Activated T-helper 9 cell treated with anti-CD3 and anti-CD28 coated beads, Interleukin-2, amount 50 U/mL, for 16 hours (primary cell): ENCODE measurements at places on chromosomes 3 and 15.

DNA sequence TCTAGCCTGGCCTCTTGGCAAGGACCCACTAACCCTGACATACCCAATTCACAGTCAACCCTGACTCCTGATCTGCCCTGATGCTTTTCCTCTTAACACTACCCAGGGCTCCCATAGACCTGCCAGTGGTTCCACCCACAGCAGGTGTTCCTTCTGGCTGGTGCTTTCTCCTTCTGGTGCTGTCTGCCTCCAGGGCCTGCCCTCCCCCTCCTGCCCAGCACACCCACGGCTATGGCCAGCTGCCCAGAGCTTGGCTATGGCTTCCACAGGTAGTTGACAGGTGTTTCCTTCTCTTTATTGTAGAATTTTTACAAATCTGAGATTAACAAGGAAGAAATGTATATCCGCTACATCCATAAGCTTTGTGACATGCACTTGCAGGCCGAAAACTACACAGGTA, 46.5 kb upstream of the MANF start:
- no peak for DNase-seq

- no peak for DNase-seq
Measured at GRCh38 chr15:51752888-51753287, 1.5 kb downstream of the TMOD2 start.

DNA sequence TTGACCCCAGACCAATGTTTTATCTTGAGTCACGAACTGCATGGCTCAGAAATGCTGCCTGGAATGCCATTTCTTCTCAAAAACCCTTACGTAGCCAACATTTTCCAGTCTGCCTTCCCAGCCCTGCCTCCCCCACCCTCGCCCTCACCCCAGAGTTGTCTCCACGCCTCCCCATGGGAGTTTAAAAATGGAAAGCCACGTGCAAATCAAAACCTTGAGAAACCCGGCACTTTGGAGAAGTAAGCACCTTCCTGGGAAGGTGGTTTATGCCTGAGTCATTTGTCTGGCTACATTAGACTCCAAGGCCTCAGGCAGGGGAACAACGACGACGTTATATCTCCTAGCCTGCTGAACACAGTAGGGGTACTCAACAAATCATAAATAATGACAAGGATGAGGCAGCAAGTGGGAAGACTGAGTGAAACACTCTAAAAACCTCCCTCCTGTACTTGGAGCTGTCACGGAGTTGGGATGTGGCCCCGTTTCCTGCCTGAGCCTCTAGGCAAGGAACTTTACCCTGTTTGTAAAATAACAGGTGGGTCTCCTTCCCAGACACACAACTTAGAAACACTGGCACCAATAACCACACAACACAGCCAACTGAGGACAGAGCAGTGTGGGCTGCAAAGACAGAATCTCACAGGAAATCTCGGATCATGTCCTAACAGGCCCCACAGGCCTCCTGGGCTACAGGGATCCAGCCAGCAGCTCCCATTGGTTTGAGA, 179.1 kb downstream of the NTRK3 start:
- no peak for DNase-seq

- no peak for DNase-seq
Measured at GRCh38 chr3:152445212-152445611, 176.5 kb downstream of the MBNL1 start.

DNA sequence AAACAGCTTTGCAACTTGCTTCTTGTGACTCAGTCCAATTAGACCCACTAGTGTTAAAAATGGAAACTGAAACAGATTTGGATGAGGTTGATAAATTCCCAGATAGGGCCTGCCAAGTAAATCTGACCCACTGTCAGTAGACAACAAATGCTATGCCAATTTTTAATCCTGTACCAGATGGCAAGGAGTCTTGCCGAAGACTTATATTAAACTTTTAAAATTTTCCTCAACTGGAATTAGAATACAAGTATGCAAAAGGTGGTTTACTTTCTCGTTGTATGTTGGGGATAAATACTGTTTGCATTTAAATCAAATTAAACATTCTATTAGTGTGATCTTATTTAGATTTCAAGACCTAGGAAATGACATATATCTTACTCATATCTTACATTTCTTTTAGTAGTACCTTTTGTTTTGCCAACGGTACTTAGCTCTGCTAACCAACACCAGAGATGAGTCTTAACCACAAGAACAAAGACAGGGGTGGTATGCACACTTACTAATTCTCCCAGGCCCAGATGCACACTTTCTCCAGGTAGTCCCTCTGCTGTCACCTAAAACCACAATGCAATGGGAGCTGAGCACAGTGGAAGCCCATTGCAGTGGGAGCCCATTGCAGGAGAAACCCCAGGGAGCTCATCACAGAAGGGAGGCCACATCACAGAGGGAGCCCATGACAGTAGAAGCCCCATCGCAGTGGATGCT, 77.8 kb downstream of the WWTR1 start:
- DNase-seq: no peak
